ENCODE measurements at places on chromosomes 6 and 20.

DNA sequence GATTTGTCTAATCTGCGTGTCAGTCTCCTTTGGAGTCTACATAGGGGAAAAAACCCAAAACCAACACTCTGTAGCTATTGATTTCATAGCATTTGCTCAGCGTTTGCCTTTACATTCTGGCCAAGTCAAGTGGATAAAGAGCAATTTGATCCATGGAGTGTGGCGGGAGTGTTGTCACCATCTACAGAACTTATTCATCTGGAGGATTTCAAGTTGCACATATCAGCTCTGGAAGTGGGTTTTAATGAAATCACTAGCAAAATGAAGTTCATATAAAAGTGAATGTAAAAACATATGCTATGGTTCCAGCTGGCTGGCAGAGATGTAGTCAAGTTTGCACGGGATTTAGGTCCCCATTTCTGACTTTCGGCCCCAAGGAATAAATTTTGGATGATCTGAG lies 219.7 kb upstream of the SUPT3H start:
- DNase-seq, result no peak

- DNase-seq, result peak; percentile 48
Observed at GRCh38 chr6:34138914-34139510, 6.9 kb downstream of the GRM4 start.

DNA sequence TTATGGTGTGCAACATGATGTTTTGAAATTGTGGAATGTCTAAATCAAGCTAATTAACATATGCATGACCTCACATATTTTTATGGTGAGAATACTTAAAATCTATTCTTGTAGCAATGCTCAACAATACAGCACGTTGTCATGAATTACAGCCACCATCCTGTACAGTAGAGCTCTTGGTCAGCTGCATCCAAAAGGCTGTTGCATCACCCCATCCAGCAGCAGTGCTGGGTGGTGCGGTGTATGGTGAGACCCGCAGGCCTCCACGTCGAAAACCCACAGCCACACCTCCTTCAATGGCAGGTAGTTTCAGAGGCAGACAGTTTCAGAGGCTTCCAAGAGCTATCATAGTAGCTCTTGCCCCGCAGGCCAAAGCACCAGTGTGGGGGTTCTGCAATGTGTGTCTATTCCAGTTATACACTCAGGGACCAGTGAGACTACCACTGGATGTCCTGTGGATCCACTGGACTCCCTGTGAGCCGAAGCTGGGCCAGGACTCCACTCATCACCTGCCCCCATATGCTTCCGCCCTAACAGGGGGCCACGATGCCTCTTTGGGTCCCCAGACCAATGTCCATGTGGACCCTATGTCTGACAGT lies 23.4 kb downstream of the PACSIN1 start:
- no peak for DNase-seq

GRCh38 chr20:50129662-50130355 lies 16.9 kb upstream of the UBE2V1 start:
- no peak for DNase-seq

- DNase-seq, result no peak
Observed at GRCh38 chr6:86010915-86011786, 368.5 kb upstream of the SYNCRIP start.

GRCh38 chr20:59456342-59457279 lies 147.7 kb upstream of the PHACTR3 start:
- DNase-seq, result no peak

DNA sequence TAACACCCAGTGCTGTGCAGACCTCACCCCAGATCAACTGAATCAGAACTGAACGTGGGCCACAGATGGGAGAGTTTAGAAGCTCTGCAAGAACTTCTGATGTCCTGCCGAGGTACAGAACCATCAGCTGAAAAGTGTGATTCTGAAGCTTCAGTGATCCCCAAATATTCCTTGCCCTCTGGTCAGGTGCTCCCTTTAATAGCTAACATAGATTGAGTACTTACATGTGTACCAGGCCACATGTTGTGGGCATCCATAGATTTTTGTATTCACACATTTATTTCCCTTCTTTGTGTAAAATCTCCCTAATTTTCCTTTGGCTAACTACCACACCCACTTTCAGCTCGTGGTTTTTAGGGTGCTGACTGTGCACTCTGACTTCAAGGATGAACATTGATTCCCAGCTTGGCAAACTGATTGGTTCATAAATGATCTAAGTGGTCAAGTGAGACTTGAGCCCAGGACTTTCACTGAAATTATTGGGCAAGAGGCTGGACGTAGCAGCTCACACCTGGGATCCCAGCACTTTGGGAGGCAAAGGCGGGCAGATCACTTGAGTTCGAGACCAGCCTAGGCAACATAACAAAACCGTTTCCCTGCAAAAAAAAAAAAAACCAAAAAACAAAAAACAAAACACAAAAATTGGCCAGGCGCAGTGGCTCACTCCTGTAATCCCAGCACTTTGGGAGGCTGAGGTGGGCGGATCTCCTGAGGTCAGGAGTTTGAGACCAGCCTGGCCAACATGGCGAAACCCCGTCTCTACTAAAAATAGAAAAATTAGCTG lies 162.2 kb downstream of the BCAS1 start:
- DNase-seq, result no peak

- DNase-seq, result no peak
Observed at GRCh38 chr20:23151008-23151703, 65.0 kb upstream of the CD93 start.

DNA sequence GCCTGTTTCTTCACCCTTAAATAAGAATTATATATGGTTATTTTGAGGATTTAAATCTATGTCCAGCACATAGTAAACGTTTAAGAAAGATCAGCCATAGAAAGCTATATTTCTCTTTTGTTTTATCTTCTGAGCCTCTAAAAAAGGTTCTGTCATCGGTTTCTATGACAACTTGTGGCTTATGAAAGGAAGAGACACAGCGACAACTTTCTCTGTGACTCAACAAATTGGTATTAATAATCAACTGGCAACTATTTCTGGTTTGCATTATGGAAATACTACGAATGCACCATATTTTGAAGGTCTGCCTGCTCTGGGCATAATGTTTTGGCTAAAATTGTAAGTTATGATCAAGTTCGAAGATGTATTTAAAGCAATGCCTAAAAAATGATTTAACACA lies 751.0 kb downstream of the CD109 start:
- no peak for DNase-seq

DNA sequence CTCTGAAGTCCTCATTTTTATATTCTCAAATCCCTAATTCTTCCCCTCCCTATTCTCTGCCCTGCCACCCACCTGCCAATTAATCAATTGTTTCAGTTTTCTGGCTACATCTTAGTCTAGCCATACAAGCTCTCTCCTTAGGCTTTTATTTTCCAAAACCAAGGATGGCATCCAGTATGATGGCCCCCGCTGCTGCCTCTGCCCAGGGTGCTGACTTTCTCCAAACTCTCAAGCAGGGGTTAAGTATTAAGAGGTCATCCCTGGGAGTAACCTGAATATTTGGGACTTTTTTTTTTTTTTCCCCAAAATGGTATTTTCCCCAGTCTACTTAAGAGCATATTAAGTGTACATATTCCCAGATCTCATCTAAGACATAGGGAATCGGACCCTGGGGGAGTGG lies 183.8 kb downstream of the DHX35 start:
- no peak for DNase-seq

GRCh38 chr20:21103582-21104465 lies 2.3 kb downstream of the LINC00237 start:
- no peak for DNase-seq

- no peak for DNase-seq
Observed at GRCh38 chr6:50975216-50975615, 156.5 kb downstream of the TFAP2B start.

GRCh38 chr6:50549026-50549425 lies 164.3 kb upstream of the TFAP2D start:
- no peak for DNase-seq
